ENCODE measurements at places on chromosomes 7 and 10.

- DNase-seq: no peak
These were observed 54.4 kb downstream of the ITGB8 start for GRCh38 chr7:20385126-20385525.

DNA sequence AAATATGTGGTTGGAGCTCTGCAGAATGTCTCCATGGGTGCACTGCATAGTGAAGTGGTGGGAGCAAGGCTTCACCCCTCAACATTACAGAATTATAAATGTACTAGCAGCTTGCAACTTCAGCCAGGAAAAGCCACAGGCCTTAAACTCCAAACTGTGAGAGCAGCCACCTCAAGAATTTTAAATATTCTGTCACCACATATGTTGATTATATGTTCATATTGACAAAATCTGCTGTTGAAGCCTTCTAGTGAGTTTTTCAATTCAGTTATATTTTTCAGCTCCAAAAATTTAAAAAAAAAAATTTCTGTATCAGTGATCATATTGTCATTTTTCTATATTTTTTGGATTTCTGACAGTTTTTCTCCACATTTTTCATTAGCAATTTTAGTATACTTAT lies 30.9 kb upstream of the AKR1C2 start:
- DNase-seq: no peak

DNA sequence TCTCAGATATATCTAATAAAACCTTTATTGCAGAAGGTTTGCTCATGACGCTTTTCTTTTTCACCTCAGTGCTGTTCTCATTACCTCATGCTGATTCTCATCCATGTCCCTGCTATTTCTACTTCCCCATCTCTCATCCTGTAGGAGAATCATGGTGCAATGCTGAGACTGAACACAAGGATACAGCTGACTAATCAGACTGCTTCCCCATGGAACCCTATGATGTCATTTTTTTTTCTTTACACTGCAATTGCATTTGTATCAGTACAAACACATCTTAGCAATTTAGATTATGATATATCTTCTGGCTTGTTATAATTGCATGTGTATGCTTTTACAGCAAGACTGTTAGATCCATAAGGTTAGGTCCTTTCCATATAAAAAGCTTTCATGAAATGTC lies 93.7 kb downstream of the SEMA3A start:
- no peak for DNase-seq

GRCh38 chr7:73350306-73351068 lies 22.5 kb downstream of the FKBP6 start:
- no peak for DNase-seq

DNA sequence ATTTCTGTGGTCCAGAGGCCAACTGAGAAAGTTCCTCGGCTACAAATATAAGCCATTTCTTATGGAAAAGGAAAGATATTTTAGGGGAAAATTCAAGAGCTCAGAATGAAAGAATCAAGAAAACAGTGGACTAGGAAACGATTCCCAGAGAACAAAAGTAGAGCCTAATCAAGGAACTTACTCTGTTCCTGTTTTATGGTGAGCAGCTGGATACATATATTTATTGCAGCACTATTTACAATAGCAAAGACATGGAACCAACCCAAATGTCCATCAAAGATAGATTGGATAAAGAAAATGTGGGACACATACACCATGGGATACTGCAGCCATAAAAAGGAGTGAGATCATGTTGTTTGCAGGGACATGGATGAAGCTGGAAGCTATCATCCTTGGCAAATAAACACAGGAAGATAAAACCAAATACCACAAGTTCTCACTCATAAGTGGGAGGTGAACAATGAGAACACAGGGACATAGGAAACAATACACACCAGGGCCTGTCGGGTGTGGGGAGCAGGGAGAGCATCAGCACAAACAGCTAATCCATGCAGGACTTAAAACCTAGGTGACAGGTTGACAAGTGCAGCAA lies 298.7 kb downstream of the THSD7A start:
- no peak for DNase-seq

DNA sequence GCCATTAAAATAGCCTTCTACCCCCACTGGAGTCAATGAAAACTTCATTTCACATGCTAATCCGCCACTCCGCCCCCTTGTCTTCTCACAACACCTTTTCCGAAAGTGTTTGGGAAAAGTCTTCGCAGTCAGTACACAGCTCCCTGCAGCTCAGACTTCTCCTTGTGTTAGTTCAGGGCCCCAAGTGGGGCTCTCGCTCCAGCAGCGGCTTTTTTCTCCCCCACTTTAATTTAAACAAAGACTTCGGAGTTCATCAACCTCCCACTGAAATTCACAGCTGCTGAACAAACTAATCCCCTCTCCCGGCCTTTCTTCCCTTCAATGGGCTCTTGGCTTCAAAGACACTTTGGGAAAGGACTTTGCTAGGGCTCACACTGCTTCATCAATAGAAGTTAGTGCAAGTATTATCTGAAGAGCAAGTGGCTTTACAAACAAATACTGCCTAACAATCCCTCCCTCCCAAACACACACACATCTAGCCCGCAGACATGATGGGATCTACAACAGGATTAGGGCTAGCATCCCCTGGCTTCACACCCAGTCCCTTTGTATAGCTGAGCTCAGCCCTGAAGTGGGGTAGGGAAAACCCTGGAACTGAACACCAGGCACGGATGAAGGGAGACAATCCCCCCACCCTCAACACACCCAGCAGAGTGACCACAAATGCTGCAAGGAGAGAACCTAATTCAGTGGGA lies 23.1 kb downstream of the WNT8B start:
- DNase-seq: no peak

GRCh38 chr10:2890093-2890492 lies 177.3 kb upstream of the PFKP start:
- DNase-seq: no peak

Data from NCI-H187 (cell line).